ENCODE measurements at places on chromosomes 3 and 15.

GRCh38 chr3:59246719-59247401 lies 197.0 kb upstream of the CFAP20DC start:
- no peak for DNase-seq

GRCh38 chr15:65896236-65896635 lies 26.9 kb downstream of the RAB11A start:
- no peak for DNase-seq

GRCh38 chr3:29827756-29828155 lies 546.9 kb downstream of the RBMS3 start:
- no peak for DNase-seq

- peak; percentile 18 for DNase-seq
These were observed 33.3 kb downstream of the CA12 start for GRCh38 chr15:63348392-63348791.

DNA sequence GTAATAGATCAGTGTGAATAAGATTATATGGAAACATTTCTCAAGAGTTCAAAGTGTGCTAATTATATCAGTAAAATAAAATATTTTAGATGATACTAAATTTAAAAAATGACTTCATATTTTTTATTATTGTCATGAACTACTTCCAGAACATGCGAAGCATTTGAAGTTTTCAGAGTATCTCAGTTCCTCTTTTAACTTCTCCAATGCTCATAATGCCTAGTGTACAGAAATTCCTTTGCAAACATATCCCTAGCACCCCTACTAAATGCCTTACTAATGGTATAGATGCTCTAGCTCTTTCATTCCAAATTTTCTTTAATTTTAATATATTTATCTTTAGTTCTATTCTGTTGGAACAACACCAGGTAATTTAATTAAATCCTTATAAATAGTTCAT lies 580.4 kb downstream of the CADM2 start:
- DNase-seq = no peak

DNA sequence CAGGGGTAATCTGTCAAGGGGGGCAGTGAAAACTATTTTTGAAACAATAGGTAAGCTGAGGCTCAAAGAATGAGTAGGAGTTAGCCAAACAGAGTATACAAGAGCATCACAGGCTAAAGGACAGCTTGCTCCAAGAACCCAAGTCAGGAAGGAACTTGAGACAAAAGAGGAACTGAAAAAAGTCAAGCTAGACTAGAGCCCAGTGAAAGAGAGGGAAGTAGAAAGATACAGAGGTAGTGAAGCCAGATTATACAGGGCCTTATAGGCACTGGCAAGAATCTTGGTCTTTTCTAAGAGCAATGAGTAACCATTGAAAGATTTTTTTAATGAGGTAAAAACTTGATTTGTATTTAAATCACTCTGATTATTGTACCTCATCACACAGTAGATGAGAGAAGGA lies 69.9 kb downstream of the FILIP1L start:
- no peak for DNase-seq

DNA sequence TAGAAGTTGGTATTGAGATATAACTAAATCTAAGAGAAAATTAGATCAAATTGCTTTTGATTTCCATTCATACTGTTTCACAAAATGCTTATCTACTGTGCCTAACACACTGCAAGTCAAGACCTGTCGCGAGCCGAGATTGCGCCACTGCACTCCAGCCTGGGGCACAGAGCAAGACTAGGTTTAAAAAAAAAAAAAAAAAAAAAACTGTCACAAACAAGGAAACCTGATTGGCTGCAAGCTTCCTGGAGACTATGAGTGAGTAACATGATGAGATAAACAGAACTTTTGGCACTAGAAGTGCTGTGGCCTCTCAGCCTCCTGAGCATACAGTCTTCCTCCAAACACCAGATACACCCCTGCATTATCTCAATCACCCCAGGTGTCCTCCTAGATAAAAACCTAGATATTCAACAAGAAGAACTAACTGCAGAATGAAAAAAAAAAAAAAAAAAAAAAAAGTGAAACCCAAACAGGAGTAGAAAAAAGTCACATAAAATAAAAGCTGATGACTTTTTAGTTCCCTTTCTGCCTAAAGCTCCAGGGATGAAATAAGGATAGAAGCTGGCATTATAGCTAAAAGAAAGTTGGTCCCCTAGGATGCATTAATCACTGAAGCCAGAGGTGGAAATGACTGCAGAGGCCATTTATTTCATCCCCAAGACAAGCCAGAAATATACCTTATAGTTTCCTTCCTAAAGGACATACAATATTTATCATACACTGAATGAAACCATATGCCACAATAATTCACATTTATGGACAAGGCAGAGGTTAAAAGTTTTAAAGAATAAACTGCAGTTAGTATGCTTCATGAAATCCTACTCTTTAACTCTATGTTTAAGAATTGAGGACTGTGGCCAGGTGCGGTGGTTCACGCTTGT lies 82.4 kb downstream of the P3H2 start:
- peak; percentile 79 for DNase-seq

- no peak for DNase-seq
These were observed 134.8 kb downstream of the SNRPN start for GRCh38 chr15:25089577-25089976.

GRCh38 chr15:84765675-84766074 lies 17.3 kb downstream of the ZNF592 start:
- DNase-seq = no peak

- no peak for DNase-seq
These were observed 28.8 kb downstream of the RBP2 start for GRCh38 chr3:139447486-139447885.

DNA sequence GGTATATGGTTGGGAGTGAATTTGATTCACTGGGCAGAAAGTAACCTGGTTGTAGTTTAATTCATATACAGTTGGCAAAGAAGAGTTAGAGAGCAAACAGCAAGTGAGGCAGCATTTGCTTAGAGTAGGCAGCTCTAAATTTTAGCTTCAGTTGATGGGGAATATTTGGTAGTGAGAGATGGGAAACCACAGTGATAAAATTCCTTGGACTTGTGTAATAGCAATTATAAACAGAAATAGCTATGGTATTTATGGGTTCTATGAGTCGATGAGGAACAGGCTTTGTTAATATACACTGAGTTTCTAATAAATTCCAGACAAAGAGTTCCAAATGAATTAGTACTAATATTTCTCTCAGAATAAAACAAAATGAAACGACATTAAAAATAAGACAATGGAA lies 894.0 kb downstream of the ROBO2 start:
- no peak for DNase-seq

DNA sequence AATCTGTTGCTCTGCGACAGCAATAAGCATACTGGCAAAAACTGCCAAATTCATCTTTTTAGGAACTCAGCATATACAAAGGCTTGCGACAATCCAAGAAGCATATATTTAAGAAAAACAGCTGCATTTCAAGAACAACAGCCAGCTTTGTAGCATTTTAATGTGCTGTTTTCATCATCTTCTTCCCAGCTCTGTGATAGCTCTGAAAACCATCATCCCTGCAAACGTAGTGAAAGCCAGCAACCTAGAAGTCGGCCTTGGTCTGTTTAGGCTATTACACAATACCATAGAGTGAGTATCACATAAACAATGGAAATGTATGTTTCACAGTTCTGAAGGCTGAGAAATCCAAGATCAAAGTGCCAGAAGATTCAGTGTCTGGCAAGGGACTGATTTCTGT lies 187.5 kb downstream of the NAALADL2 start:
- DNase-seq = no peak

DNA sequence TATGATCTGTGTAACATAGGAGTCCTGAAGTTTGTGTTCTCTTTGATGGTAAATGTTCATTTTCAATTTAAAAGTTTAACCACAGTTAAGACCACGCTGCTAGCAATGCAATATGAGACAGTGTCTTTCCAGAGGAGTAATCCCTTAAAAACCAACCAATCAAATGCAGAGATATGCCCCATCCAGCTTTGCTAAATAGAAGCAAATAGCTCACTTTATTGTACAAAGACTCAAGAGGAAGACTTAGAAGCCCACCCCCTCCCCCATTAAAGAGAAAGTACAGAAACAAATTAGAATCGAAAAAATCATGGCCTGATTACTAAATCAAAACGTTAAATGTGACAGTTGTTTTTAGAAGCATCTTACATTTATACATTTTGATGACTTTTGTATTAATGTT lies 2.1 kb upstream of the ANP32A start:
- DNase-seq = no peak

DNA sequence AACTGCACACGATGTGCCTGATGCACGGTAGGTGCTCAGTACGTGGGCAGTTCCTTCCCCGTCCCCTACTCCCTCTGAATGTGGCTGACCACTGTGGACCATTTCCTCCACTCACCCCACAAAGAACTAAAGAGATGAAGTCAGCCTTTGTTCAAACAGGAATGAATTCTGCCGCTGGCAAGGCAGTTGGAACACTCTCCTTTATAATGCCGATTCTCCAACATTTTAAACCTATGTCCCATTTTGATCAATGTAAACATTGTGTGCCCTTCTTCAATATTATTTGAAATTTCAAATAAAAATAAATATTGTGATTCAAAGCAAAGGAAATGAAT lies 57.5 kb upstream of the MEF2A start:
- DNase-seq = no peak

- DNase-seq = no peak
These were observed 350.5 kb upstream of the COL8A1 start for GRCh38 chr3:99287876-99288275.

- DNase-seq = no peak
These were observed 151.0 kb downstream of the MBNL1 start for GRCh38 chr3:152419748-152420147.

GRCh38 chr15:28957606-28958498 lies 72.1 kb downstream of the APBA2 start:
- DNase-seq = no peak
